ENCODE measurements at places on chromosomes 1 and 21. TPM values are rescaled to one million over a fixed set of nuclear protein-coding genes. Genes with fewer than 3 reads are reported as not detected.

Gene AMIGO1
- total RNA-seq, result 1.3 TPM

Gene PLPPR4
- total RNA-seq, result not detected

Gene NKAIN1
- 0.98 TPM for total RNA-seq

Gene SPRR2G
- not detected for total RNA-seq

Gene AMPD1
- not detected for total RNA-seq

Gene LCE2C
- not detected for total RNA-seq

Gene ATXN7L2
- 2.5 TPM for total RNA-seq

Gene CEPT1
- 12.7 TPM for total RNA-seq

Gene MATN1
- total RNA-seq, result 0.05 TPM

Gene MX2
- total RNA-seq, result not detected

Gene PPIAL4G
- total RNA-seq, result not detected

Gene TBCE
- 41.6 TPM for total RNA-seq

Gene EVA1C
- 36.4 TPM for total RNA-seq

Gene ELF3
- 258 TPM for total RNA-seq

Gene PLEKHO1
- total RNA-seq, result 10.8 TPM

Gene WLS
- total RNA-seq, result 22.8 TPM

Gene SYTL1
- total RNA-seq, result 0.50 TPM

Gene FH
- total RNA-seq, result 91.8 TPM

Gene NBPF4
- total RNA-seq, result 0.13 TPM

All from A549 treated with CpdA at 1 μM for 4 hours (cell line).